Activated T-cell treated with anti-CD3 and anti-CD28 coated beads for 1 hour (primary cell): ENCODE measurements at places on chromosomes 4 and X.

DNA sequence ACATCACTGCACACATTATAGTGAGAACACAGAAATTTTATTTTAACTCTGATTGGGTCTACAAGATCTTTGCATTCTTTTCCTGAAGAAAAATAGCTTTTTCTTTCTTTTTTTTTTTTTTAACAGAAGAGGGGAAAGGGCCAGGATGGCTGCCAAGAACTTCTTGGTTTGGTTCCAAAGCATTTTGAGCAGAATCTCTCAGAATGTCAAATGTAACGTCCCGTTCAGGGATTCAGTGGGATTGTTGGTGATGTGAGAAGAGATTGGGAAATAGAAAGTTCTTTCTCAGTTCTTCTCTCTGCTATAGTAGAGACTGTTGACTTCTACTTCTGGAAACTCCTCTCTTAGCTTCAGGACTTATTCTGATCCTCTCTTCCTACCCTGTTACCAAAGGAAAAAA, 70.9 kb upstream of the CBR4 start:
- DNase-seq: no peak

DNA sequence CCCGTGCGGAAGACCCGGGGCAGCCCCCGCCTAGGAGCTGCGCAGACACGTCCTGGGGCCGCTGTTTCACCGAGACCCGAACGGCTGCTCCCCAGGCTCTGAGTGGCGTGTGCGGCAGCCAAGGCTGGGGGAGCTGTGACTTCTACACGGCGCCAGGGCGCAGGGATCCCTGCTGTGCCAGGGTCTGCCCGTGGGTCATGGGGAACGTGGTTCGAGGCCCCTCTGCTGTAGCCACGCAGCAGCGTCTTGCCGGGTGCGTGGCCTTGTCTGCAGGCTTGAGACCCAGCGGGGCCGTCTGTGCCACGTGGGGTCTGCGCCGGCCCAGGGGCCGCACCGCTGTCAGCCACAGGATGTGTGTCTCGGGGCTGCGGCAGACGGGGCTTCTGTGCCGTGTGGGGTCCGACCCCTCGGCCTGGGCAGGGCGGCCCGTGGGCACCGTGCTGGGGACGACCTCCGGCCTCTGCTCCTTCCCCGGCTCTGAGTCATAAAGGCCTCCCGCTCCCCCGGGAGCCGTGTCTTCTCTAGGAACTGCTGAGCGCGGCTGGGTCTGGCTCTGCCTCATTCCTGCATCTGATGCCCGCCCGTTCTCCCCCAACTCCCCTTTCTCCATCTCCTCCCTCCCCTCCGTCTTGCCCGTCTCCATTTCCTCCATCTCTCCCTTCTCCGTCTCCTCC, 12.7 kb upstream of the GTPBP6 start:
- DNase-seq: no peak

DNA sequence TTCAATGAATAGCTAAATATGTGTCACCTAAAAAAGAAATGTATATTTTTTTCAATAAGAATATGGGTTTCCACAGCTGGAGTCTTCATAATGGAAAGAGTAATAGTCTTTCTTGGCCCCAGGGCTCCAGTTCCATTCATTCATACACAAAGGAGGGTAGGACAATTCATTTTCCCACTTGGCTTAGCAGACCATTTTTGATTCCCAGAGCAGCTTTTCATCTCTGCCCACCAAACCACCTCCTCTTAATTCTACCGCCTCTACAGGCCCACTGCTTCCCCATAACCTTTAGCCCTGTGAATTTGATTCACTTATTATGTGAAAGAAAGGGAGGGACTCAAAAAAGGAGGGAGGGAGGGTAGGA, 129.9 kb upstream of the PAK3 start:
- no peak for DNase-seq

DNA sequence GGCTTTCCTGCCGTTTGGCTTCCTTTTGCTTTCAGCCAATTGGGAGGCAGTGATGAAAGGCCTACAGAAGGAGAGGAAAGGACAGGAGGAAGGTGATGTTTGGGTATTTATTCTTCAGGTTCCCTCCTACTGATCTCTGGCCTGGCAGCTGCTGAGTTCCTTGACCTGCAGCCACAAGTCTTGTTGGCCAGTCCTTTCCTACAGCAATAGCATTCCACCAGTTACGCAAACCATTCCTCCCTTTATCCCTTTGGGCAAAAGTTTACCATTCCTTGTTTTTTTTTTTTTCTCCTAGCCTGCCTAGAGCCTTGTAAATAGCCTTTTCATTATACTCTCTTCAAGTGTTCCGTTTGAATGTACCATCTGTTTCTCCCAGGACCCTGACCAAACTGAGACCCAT, 198.1 kb upstream of the FTHL17 start:
- no peak for DNase-seq

DNA sequence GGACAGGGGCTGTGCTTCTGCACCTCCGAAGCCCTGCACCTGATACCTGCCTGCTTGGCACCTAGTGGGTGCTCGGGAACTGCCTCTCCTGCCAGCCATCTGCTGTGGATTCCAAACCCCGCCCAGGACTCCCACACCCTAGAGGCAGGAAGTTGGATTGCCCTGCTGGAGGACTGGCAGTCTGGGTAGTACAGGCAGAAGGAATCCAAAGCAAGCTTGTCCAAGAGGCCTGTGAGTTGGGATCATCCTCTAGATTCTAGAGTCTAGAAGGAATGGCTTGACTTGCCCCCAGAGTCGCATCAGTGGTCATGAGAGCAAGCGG, 64.6 kb upstream of the MTM1 start:
- DNase-seq: no peak

GRCh38 chr4:31949045-31949444, 1228.9 kb downstream of the PCDH7 start:
- no peak for DNase-seq

DNA sequence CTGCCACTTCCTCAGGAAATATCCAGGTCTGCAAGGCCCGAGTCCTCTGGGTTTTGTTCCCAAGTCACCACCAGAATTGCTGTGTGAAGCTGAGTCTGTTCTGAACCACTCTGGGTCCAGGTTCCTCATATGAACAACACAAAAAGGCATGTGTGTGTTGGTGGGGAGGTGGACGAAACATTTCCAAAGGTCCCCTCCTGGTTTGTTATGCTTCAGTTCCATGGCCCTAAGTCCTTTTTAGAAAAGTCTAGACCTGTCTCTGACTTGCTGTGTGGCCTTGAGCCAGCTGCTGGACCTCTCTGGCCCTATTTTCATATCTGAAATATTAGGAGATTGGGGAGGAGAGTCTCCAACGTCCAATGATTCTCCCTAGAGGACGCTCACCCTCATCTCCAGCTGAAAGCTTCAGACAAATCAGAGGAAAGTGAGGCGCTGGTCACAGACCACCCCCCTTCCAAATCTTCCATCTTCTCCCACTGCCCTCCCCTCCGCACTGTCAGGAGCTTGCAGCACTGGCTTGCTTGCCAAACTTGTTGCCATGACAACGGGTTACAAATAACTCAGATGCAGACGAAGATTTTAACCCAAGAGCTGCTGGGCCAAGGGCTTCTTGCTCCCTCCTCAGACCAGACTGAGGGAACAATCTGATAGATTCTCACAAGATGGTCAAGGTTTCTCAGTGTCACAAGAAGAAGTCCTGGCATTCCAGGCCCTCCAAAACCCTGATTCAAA, 64.5 kb downstream of the SMC1A start:
- no peak for DNase-seq

DNA sequence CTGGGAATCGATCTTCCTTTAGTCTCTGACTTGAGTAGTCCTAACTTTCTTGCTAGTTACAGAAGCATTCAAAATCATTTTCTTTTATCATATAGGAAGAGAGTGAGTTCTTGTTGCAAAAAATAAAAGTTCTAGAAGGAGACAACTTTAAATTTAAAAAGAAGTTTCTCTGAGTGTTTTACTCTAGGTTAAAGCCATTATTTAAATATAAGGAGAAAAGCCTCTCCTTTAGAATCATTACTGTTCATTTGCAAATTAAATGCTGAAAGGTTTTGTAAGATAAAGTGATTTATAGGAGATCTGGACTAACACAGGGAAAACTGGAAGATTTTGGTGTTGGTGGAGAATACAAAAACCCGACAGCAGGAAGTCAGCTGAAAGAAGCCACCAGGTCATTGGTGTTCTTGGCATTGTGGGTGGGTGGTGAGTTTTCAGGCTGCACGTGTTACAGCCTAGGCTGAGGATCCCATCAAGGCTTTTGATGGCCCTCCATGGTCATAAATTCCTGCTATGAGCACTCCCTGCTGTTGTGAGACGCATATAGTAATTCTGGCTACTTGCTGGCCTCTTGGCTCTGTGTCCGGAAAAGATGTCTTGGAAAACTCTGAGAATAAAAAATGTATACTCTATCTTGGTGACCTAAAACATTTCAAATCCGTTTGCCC, 81.6 kb downstream of the GPAT3 start:
- DNase-seq: no peak

DNA sequence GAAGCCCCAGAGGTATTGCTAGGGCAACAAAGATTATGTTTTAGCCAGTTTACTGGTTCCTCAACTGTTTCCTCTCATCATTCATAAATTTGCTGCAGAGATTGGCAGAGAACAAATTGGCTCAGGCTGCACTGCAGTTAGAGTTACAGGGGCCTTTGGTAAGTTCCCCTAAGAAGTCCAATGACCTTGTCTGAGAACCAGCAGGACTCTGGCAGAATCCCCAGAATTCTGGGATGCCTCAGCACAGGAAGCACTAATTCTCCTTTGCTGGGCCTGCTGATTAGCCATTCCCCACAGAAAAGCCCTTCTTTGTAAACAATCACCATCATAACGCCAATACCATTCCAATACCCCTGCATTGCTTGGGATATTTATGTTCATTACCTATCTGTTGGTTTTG, 151.3 kb downstream of the USP46 start:
- no peak for DNase-seq

DNA sequence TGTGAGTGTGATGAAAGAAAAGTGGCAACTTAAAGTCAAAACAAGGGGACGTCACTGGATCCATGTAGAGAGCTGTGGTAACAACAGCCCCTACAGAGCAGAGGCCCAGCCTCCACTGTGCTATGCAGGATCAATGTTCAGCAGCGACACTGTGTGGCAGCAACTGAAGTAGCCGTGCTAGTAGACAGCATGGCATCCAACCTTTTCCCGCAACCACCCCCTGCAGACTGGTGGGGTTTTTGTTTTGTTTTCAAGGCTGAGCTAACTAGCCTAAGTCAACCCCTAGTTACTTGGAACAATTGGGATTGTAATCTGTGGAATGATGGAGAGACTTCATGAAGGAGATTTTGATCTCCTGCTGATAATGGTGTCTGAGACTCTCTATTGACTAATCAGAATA, 44.4 kb upstream of the PPARGC1A start:
- no peak for DNase-seq

GRCh38 chrX:134683351-134684005, 25.2 kb upstream of the PLAC1 start:
- no peak for DNase-seq

GRCh38 chr4:24770032-24770584, 25.3 kb upstream of the SOD3 start:
- no peak for DNase-seq

- no peak for DNase-seq
Measured at GRCh38 chrX:103329991-103330390, at the start of gene TCEAL7. TCEAL7 (plus strand) TSS chrX:103330239; CDS start chrX:103331404, 1,165 bp downstream.

DNA sequence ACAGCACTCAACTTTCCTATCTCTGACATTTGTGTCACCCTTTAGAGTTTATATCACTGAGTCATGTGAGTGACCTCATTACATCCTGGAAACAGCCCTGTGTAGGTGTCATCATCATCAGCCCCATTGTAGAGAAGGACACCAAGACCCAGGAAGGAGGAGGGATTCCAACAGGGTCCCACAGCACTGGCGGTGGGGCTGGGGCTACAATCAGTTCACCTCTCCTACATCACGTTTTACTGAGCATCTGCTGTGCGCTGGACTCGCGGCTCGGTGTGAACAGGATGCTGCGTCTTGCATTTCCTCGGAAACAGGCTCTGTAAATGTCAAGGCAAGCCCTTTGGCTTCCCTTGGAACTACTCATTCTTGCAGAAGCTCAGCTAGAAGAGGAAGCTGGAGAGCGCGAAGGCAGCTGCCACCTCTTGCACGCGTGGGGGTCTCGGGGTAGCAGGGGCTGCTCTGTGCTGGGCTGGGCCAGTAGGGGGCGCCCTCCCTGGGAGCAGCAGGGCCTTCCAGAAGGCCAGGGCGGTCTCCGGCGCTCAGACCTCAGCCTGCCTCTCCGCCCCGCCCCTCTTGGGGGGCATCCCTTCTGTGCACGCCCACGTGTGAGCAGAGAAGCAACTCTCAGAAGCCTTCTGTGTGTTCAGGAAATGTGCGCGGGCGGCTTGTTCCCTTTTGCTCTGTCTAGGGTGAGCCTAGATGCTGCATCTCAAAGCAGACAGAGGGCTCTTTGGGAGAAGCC, 29.0 kb downstream of the REELD1 start:
- DNase-seq: peak; percentile 18

DNA sequence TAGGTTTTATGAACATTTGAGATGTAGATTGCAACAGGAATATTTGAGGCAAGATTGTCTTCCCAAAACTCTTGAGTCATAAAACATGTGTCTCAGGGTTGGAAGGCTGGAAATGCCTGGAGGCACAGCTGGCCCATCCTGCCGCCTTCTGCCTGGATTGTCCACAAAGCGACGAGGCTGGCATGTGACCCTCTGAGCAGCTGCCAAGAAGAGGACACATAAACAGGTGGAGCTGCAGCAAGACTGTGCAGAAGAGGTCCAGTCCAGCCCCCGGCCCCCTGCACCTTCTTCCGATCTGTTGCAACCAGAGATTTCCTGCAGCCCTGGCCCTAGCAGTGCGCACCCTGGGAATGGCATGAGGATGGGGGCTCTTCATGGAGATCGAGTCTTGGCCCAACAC, 101.9 kb upstream of the BCOR start:
- DNase-seq: no peak

DNA sequence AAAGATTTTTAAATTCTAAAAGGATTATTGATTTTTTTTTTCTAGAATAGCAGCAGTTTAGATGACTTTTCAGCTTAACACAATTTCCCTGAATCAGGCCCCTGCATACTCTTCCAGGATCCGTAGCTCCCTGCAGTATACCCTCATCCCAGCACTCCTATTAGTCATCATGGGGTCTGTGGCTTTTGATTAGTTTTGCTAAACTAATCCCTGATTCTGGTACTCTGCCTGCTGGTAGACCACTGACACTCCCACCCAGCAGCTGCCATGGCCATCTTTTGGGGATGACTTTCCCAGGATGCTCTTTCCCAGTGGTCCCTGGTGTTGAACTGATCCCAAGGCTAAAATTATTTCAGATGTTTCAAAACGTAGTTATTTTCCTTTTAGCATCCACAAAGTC, 802.0 kb downstream of the RAPGEF2 start:
- no peak for DNase-seq

- no peak for DNase-seq
Measured at GRCh38 chr4:17595471-17596005, 18.5 kb downstream of the LAP3 start.

- no peak for DNase-seq
Measured at GRCh38 chr4:178347111-178347510, 904.9 kb upstream of the AGA start.

DNA sequence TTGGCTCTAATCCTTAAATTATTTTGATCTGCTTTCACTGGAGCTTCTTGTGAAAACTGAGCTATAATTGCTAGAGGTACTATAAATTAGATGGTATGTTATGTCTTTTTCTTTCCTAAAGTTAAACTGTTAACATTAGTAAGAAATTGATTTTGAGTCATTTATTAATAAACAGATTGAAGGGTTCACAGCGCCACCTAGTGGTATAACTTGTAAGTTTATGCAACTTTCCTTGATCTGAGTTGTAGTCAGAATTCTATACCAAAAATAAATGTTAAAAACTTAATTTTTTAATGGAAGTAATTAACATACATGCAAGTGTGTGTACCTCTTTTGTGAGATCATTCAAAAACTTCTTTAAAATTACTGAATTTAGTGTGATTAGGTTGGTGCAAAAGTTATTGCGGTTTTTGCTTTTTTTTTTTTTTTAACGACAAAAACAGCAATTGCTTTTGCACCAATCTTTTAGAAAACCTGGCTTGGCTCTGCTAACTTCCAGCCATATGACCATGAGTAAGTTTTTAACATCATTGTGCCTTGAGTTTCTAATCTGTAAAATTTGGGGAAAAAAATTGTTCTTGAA, 151.5 kb downstream of the CENPC start:
- DNase-seq: no peak
